ENCODE measurements at places on chromosomes 3 and 15.

DNA sequence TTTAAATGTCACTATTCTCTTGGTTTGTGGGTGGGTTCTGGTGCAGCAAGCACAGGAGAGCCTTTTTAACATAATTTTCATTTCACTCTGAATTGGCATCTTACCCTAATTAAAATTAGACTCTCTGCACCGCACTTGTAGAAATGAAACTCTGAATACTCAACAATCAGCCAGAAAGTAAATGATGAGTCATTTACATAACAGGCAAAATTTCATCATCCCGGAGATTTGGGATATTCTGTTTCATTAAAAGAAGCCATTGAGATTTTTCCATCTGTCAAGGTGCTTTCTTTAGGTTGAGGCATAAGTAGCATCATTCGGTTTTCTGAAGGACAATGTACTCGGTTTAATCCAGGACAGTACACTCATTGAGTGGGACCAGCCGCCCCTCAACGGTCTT lies 111.0 kb downstream of the RFTN1 start:
- DNase-seq, result no peak

- DNase-seq, result no peak
Observed at GRCh38 chr3:177753451-177754155, 556.3 kb upstream of the TBL1XR1 start.

DNA sequence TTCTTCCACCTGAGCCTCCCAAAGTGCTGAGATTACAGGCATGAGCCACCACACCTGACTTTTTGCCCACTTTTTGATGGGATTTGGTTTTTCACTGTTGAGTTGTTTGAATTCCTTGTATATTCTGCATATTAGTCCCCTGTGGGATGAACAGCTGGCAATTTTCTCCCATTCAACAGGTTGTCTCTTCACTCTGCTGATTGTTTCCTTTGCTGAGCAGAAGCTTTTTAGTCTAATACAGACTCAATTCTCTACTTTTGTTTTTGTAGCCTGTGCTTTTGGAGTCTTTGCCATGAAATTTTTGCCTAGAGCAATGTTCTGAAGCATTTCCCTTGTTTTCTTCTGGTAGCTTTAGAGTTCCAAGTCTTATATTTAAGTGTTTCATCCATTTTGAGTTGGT lies 62.7 kb upstream of the MFGE8 start:
- no peak for DNase-seq

DNA sequence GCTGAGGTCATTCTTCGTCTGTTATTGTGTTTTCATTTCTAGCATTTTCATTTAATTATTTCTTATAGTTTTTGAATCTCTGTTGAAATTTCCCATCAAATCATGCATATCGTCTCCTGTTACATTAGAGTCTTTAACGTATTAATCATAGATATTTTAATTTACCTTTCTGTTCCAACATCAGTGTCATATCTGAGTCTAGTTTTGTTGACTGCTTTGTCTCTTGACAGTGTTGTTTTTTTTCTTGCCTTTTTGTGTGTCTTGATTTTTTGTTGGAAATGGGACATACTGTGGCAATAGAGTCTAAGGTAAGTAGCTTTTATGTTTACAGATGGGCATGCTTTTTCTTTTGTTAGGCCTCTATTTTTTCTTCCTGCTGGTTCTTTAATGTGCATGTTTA lies 286.8 kb upstream of the THRB start:
- DNase-seq, result no peak

GRCh38 chr3:47034868-47035489 lies 55.5 kb downstream of the NBEAL2 start:
- DNase-seq, result no peak

DNA sequence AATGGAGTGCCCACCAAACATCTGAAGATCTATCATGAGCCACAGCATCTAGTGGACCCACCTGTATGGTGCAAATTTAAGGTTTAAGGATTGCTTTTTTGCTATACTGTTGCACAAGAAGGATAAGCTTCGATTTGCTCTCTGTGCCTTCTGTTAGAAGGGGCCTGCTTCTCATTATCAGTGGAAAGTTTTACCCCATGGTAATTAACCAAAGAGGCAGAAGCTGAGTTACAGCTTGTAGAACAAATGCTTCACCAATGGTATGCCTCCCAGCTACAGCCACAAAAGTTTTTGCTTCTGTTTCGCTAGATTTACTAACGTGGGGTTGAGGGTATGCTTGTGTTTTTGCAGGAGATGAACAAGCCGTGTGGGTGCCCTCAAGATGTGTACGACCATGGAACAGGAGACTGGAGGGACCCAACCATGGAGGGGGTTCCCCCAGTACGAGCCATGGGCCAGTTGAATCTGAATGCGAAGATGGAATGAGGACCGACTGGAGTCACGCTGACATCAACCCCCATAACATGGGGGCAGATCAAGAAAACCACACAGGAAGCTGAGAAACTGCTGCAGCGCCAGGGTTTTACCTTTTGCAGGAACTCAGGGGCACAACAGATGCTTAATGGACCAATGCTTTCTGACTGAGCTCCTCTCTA lies 43.5 kb downstream of the ACAD9 start:
- no peak for DNase-seq

DNA sequence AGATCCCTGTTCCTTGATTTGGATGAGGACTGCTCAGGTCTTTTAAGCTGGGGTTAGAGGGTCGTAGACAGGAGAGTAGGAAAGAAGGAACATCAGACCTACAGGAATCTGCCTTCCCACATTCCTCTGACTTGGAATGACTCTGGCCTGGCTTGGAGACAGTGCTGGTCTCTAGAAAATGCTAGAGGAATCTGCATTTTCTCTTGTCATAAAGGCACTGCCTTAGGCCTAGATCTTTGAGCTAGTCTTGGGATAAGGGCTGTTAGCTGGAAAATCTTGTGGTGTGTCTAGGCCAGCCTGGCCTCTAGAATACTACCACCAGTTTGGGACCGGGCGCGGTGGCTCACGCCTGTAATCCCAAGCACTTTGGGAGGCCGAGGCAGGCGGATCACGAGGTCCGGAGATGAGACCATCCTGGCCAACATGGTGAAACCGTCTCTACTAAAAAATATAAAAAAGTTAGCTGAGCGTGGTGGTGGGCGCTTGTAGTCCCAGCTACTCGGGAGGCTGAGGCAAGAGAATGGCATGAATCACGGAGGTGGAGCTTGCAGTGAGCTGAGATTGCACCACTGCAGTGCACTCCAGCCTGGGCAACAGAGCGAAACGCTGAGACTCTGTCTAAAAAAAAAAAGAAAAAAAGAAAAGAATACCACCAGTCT lies 17.3 kb upstream of the BSN start:
- no peak for DNase-seq

DNA sequence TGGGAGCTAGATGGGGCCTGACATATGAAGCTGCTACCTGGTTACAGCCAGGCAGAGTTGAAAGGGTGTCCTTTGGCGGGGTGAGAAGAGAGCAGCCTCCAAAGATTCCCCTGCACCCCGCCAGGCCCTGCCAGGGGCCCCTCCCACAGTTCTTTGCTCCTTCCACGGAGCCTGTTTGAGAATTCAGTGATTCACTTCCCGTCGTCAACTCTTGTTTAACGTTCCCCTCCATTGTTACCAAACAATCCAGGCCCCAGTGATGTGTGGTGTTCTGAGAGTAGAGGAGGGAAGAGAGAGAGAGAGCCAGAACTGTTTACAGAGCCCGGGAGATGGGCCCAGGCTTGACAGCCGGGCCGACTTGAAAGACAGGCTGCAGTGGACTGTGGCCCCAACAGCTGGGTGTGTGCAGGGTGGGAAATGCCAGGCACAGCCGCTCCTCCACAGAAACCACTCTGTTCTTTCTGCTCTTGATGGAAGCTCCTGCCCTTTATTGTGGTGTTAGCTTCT lies 81.5 kb downstream of the SMAD3 start:
- no peak for DNase-seq

DNA sequence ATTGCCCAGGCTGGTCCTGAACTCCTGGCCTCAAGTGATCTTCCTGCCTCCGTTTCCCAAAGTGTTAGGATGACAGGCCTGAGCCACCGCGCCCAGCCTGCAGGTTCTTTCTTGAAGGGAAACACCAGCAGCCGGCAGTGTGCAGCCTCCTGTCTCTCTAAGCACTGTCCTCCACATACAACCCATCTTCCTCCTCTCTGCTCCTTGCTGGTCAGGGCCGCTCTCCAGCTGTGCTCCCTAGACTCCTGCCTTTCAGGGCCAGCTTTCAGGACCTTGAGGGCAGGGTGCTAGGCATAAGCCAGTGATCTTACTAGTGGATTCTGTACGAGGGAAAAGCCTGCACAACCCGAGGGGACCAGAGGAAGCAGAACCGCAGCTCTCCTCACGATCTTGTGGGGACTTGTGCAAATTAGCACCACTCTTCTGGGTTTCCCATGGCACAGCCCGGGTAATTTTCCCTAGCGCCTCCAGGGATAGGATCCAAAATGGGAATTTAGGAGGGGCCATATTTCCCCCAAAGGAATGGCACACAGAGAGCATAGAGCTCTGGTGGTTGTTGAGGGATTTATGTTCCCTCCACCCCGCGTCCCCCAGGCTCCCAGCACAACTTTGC lies 18.2 kb upstream of the CORO2B start:
- no peak for DNase-seq

- DNase-seq, result no peak
Observed at GRCh38 chr3:152609891-152610290, 225.0 kb upstream of the P2RY1 start.

GRCh38 chr15:64502551-64502950 lies 42.2 kb downstream of the ZNF609 start:
- no peak for DNase-seq

GRCh38 chr3:15171096-15171495 lies 35.0 kb upstream of the CAPN7 start:
- DNase-seq, result no peak

- no peak for DNase-seq
Observed at GRCh38 chr15:92584105-92584504, 71.5 kb downstream of the FAM174B start.

DNA sequence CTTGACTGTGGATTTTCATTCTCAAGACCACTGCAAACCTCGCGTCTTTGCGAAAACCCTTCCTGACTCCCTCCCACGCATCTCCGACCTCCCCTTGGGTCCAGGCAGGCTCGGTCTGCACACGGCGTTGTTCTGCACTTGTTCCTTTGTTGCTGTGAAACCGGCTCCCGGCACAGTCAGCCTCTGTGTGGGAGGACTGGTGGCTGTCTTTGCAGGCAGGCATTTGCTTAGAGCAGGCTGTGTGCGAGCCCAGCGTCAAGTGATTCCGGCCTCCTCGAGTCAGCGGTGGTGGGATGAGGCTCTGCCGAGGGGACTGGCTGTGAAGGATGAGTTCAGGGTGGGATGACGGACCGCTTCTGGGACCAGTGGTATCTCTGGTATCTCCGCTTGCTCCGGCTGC lies 102.6 kb upstream of the ROPN1 start:
- no peak for DNase-seq

DNA sequence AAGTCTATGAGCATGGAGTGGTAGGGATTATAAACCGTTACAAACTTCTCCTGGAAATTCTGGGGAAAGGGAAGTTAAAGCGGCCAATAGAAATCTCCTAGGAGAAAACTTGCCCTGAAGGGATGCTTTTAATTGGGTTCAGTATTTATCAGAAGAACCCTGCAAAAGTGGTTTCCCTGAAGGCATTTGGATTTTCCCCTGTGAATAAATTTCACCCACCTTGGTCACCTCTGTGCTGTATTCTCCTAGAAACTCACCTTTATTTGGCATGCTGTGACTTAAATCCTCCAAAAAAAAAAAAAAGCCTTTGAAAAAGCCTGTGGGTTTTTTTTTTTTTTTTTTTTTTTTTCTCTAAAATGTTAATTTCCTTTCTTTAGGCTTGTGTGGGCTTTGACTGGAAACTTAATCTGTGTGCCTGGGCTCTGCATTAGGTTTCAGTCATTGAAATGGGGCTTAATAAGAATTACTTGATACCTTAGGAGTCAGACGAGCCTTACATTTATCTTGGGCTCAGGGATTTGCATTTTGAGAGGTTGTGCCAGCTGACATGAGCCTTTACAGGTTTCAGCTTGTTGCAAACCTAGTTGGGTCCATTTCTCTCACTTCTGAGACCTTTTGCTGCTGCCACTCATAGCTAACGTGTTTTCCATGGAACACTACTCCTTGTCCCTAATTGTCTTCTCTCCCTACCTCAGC lies 22.0 kb downstream of the TGFBR2 start:
- DNase-seq, result no peak

DNA sequence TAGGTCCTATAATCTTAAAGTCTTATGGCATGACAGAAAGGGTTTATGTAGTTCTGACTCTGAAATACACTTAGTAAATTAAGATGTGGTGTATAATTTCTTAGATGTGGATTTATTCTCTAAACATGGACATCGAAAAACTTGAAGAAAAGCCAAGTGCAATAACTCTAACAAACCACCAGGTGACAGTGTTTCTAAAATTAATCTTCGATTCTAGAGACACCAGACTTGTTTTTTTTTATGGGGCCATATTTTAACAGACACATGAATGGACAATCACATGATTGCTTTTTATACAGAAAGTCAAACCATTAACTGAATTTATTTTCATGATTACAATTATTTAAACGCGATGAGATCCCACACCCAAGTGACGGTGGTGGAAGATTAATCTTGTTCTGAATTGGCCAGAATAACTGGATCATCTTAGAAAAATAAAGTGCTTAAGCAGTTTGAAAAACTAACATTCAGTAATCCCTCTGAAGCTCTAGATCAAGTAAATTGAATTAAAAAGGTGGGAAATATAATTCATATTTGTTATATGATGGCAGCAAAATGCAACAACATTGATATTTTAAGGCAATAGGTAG lies 305.1 kb downstream of the LSAMP start:
- DNase-seq, result peak; percentile 28

DNA sequence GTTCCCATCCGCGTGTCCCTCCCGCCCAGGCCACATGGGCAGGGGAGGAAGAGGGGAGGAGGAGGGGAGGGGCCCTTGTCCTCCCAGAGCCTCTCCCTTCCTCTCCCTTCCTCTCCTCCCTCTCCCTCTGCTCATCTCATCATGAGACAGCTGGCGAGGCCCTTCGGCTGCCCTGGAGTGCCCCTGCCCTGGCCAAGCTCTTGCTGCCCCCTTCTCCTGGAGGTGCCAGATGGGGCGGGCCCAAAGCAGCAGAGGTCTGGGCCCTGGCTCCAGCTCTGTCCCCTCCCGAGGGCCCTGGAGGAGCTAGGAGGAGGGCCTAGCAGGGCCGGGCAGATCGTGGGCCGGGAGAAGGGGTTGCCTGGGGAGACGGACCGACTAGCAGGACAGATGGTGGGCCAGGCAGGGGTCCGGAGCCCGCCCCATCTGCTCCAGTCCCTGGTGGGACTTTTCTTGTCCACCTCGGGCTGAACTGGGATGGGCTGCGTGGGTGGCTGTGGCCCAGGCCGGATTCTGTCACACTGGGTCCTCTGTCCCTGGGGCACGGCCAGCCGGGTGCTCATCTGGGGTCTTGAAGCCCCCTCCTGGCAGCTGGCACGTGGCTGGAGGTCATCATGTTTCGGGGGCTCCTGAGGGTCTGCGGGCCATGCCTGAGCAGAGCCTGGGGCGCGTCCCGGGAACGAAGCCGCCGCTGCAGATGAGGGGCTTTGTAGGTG lies 183.4 kb downstream of the GOLGA6L6 start:
- no peak for DNase-seq

GRCh38 chr3:10454907-10455544 lies 50.4 kb downstream of the ATP2B2 start:
- no peak for DNase-seq

DNA sequence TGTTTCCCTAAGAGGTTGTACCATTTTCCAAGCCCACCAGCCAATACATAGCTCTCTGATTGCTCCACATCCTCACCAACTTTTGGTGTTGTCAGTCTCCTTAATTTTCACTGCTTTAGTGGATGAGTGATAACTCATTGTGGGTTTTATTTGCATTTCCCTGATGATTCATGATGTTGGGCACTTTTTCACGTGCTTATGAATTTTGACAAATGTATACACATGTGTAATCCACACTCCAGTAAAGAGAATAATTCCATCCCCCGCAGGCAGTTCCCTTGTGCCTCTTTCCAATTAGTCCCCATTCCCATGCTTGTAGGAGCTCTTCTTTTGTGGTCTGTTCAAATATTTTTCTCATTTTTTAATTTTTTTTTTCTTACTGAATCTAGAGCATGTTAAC lies 52.4 kb downstream of the ANP32A start:
- DNase-seq, result no peak
